ENCODE measurements at places on chromosomes 1 and 21.

DNA sequence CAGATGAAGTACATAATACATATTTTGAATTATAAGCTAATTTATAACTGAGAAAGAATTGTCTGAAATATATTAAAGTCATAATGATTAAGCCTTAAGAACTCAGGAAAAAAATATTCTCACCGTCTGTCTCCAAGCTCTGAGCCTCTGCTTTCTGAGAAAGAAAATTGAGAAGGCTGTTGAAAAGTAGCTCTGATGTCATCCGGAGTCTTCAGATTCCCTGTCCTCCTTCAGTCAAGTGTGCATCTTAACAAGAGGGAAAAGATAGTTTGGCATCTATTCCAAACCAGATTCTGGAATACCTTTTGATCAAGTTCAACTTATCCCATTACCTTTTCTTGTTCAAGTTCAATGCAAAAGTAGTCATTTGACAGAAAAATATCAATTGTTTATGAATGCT, 50.6 kb downstream of the NRIP1 start:
- no peak overlapping the region for H3K27ac ChIP-seq
- H3K27me3 ChIP-seq, result no peaks in the 10 kb centered on the region
- H3K4me1 ChIP-seq, result peaks cover 20% of the 10 kb centered on the region
- H3K36me3 ChIP-seq, result peaks cover 25% of the 10 kb centered on the region
- H3K4me3 ChIP-seq, result no peak overlapping the region
- no peak for DNase-seq

DNA sequence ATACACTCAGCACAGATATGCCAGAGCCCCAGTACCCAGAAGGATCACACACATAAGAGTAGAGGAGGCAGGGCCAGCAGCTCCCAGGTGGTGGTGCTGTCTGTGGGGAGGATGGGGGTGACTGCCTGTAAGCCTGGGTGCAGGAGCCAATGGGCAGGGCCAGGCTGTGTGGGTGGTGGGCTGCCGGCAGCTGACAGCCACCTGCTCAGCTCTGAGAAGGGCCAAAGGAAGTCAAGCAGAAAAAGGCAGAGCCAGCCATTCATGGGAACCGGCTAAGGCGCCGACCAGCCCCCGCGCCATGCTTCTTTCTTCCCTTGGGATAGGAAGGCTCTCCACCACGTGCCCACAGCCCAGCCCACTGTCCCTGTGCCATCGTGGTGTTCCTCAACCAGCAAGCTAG, 14.1 kb downstream of the PIK3C2B start:
- no peak overlapping the region for H3K4me3 ChIP-seq
- no peak for DNase-seq
- H3K27me3 ChIP-seq, result no peaks in the 10 kb centered on the region
- H3K36me3 ChIP-seq, result 0 out of 2 replicates have a peak, but pooled peaks cover under 1% of the 10 kb centered on the region
- no peak overlapping the region for H3K27ac ChIP-seq

DNA sequence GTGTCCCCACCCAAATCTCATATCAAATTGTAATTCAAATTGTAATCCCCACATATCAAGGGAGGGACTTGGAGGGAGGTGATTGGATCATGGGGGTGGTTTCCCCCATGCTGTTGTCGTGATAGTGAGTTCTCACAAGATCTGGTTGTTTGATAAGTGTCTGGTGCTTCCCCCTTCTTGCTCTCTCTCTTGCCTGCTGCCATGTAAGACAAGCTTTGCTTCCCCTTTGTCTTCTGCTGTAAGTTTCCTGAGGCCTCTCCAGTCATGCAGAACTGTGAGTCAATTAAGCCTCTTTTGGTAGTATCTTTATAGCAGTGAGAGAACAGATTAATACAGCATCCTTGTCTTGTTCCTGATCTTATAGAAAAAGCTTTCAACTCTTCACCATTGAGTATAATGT, 6.5 kb upstream of the LRRC39 start:
- H3K4me1 ChIP-seq, result no peaks in the 10 kb centered on the region
- H3K27me3 ChIP-seq, result no peaks in the 10 kb centered on the region
- DNase-seq, result no peak
- no peak overlapping the region for H3K4me3 ChIP-seq
- no peaks in the 10 kb centered on the region for H3K36me3 ChIP-seq
- no peak overlapping the region for H3K27ac ChIP-seq

- no peaks in the 10 kb centered on the region for H3K36me3 ChIP-seq
- H3K27ac ChIP-seq, result no peak overlapping the region
- peaks cover 63% of the 10 kb centered on the region for H3K27me3 ChIP-seq
- H3K4me1 ChIP-seq, result peaks cover 9% of the 10 kb centered on the region
Observed at GRCh38 chr1:167628741-167629515, 1.1 kb upstream of the RCSD1 start.

- no peak overlapping the region for H3K27ac ChIP-seq
- peaks cover 9% of the 10 kb centered on the region for H3K36me3 ChIP-seq
- H3K27me3 ChIP-seq, result no peaks in the 10 kb centered on the region
- no peak for DNase-seq
Observed at GRCh38 chr21:33247599-33247998, 17.9 kb downstream of the IFNAR2 start.

DNA sequence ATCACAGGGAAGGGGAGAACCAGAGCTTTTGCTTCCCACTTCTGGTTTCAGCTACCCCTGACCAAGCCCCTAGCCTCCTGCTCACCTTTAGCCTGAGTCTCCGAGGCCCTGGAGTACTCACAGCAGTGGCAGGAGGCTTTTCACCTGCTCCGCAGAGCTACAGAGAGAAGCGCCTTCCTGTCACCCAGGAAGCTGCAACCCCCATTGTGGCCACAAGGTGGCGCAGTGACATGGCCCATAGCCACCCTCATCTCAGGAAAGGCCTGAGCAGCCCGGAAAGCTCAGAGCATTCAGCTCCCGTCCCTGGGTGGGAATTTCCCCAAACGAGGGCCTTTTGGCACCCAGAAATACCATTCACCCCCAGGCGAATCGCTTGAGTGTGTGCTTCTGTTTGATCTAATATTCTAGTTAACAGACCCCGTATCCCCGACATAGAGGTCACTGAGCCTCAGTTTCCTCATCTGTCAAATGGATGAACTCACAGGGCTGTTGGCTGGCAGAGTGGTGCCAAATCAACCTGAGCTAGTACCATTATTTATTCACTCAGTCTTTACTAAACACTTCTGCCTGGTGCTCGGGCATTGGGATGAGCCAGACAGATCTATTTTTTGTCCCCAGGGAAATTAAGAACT, 25.3 kb downstream of the A3GALT2 start:
- H3K4me3 ChIP-seq, result no peak overlapping the region
- DNase-seq, result peak; percentile 93
- no peaks in the 10 kb centered on the region for H3K27me3 ChIP-seq
- H3K27ac ChIP-seq, result no peak overlapping the region
- H3K4me1 ChIP-seq, result no peaks in the 10 kb centered on the region

- no peak overlapping the region for H3K27ac ChIP-seq
- no peaks in the 10 kb centered on the region for H3K27me3 ChIP-seq
- H3K36me3 ChIP-seq, result peaks cover 25% of the 10 kb centered on the region
- no peak overlapping the region for H3K4me3 ChIP-seq
- DNase-seq, result no peak
Observed at GRCh38 chr1:1321477-1321876, 3.0 kb downstream of the INTS11 start.

GRCh38 chr1:55505326-55505725, 290.2 kb upstream of the USP24 start:
- H3K4me1 ChIP-seq, result peaks cover 49% of the 10 kb centered on the region
- H3K36me3 ChIP-seq, result no peaks in the 10 kb centered on the region
- H3K27ac ChIP-seq, result peak overlapping the region; percentile 95
- no peak for DNase-seq

DNA sequence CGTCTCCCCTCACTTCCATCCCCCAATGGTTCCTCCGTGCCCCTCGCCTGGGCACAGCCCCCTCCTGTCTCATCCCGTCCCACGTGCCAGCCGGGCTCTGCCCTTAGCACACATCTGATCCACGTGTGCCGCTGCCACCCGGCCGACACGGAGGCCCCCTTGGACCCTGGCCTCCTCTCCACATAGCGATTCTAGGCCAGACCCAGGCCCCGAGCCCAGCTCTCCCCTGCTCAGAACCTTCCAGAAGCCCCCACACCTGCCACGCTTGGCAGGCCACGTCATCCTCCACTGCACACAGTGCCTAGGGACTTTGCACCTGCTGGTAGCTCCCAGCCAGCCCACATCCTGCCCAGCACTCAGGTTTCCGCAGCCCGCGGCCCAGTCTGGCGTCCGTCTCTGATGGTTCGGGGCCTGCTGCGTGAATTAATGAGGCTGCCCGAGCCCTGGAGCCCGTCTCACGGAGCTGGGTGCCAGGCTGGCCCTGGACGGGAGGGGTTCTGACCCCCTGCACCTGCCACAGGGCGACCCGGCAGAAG, 20.1 kb downstream of the PLCH2 start:
- no peak overlapping the region for H3K4me3 ChIP-seq
- no peak overlapping the region for H3K27ac ChIP-seq
- no peaks in the 10 kb centered on the region for H3K27me3 ChIP-seq
- H3K4me1 ChIP-seq, result peaks cover 30% of the 10 kb centered on the region
- DNase-seq, result no peak
- no peaks in the 10 kb centered on the region for H3K36me3 ChIP-seq

Measured in PC-3 (cell line).